A172 (cell line): ENCODE measurements at places on chromosomes 2 and 18. TPM values are rescaled to one million over a fixed set of nuclear protein-coding genes. Genes with fewer than 3 reads are reported as not detected.
A peak's percentile ranks its signal among the peaks of the same experiment; 100 is the strongest.

SLC5A7 gene
- total RNA-seq: not detected in 2 replicates

OR6B2 gene
- not detected in 2 replicates for total RNA-seq

REG3G gene
- not detected in 2 replicates for total RNA-seq

NEURL3 gene
- 0.45 and 0.93 TPM in 2 replicates for total RNA-seq

PLEKHH2 gene
- total RNA-seq: 0.98 and 4.6 TPM in 2 replicates

RAPGEF4 gene
- 0.62 TPM in 1 of 2 replicates, not detected in the other for total RNA-seq

ABHD1 gene
- 2.2 TPM in 1 of 2 replicates, not detected in the other for total RNA-seq

GRCh38 chr18:54223568-54224241, 764 bp downstream of the MBD2 start:
- peak; percentile 73 for DNase-seq

GRCh38 chr18:47983946-47984345, 53.5 kb upstream of the SMAD2 start:
- DNase-seq: no peak

- DNase-seq: no peak
These were observed 90.2 kb downstream of the FAM161A start for GRCh38 chr2:61763605-61764034.

GRCh38 chr2:155600914-155601760, 731.4 kb downstream of the NR4A2 start:
- no peak for DNase-seq

GRCh38 chr2:22807872-22808271, 577.1 kb upstream of the KLHL29 start:
- DNase-seq: no peak

GRCh38 chr2:127675331-127676261, at the start of gene LIMS2:
Gene LIMS2 (minus strand): TSS chr2:127675530. CDS start chr2:127675024, 506 bp downstream.
- peak; percentile 49 for DNase-seq

GRCh38 chr2:136378712-136379595, 261.0 kb upstream of the CXCR4 start:
- peak; percentile 60 for DNase-seq

DNA sequence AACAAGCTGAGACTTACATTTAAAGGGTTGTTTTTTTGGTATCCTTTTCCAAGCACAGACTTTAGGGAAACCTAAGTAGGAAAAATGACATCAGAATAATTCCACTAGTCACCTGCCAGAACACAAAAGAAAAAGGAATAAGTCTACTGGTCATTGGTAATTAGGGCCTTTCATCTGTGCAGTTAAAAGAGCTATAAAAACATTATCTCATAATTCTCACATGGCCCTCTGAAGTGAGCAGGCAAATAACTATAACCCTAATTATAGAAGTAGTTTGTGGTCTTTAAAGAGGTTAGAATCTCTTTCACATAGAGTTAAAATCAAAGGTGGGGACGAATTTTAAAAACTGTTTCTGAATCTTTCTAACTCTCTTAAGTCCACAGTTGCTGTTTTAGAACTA, 111.1 kb upstream of the B3GNT2 start:
- DNase-seq: no peak

DNA sequence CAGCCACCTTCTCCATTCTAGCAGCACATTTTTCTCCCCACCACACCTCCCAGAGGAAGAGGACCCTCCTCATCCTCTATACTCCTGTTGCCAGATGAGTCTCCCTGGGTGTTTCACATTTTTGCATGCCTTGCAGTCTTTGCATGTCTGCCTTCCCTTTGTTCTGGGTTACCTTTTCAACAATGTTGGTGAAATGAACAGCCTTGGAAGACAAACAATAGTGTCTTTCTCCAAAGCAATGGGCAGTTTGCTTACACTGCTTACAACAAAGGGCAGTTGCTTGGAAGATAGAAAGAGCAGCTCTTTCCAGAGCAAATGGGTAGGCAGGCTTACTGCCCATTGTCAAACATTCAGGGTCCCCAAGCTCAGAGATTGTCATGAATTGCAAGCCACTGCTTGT, 14.5 kb upstream of the SEH1L start:
- no peak for DNase-seq

GRCh38 chr2:41400088-41400665, 647.6 kb upstream of the PKDCC start:
- peak; percentile 10 for DNase-seq

- DNase-seq: no peak
These were observed 442.5 kb downstream of the ARHGAP15 start for GRCh38 chr2:143571747-143572146.

- DNase-seq: no peak
These were observed 188.9 kb upstream of the ITGA4 start for GRCh38 chr2:181268174-181268867.

- no peak for DNase-seq
These were observed 154.7 kb upstream of the HS6ST1 start for GRCh38 chr2:128473175-128474035.

GRCh38 chr2:206802654-206803514, 37.5 kb downstream of the FASTKD2 start:
- no peak for DNase-seq

DNA sequence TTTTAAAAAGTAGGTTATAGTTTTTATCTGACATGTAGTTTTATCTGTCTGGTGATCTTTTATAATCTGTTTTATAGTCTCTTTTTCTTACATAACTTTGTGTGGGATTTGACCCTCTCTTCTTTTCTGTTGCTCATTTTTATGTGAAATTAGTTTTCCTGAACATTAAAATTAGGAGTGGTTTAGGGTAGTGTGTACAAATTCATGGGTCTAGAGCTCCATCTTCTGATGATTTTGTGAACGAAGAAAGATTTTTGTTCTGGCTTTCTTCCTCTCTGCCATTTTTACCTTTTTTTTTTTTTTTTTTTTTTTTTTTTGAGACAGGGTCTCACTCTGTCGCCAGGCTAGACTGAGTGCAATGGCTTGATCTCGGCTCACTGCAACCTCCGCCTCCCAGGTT, 46.6 kb downstream of the SLC30A6 start:
- DNase-seq: no peak

DNA sequence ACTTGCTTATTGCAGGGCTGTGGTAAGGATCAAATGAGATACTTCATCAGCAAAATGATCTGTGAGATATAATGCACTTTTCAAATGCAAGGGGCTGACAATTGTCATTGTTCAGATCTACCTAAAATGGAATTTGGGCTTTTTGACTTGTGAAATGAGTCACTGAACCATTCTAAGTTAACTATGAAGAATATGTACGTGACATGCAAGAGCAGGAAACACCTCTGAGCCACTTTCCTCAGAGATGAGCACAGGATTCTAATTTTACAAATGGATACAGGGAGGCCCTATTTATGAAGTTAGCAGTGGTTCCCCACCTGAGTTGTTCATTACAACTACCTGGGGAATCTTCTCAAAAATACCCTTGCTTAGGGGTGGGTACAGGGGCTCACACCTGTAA, 26.7 kb downstream of the CTLA4 start:
- DNase-seq: no peak

GRCh38 chr2:156427074-156427473, 9.1 kb upstream of the GPD2 start:
- no peak for DNase-seq

DNA sequence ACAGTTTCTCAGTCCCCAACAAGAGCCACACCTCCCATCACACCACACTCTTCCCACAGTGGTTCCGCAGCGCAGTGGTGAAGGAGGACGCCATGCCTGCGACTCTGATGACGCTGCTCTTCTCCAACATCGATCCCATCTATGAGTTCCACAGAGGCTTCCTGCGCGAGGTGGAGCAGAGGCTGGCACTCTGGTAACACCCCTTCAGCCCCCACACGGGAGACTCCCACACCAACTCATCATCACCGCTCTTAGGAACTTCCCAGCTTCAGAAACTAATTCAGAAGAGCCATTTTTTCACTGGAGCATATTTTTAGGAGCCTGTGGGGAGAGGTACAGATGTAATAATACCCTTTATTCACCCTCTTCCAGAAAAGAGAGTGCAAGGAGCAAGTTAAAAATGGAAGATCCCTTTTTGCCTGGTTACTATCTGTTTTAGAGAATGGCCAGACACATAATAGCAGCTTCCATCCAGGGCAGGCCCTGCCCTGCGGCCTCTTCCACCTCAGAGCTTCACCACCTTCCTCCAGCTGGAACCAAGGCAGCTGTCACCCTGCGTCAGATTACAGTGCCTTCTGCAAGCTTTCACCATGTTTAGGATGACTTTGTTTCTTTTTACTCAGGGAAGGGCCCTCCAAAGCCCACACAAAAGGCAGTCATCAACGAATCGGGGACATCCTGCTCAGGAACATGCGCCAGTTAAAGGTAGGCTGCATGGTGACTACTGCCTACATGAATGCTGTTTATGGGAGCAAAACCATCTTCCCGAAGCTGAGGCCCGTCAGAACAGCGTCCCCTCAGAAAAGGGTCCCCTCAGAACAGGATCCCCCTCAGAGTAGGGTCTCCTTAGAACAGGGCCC, 44.9 kb downstream of the STK25 start:
- no peak for DNase-seq

DNA sequence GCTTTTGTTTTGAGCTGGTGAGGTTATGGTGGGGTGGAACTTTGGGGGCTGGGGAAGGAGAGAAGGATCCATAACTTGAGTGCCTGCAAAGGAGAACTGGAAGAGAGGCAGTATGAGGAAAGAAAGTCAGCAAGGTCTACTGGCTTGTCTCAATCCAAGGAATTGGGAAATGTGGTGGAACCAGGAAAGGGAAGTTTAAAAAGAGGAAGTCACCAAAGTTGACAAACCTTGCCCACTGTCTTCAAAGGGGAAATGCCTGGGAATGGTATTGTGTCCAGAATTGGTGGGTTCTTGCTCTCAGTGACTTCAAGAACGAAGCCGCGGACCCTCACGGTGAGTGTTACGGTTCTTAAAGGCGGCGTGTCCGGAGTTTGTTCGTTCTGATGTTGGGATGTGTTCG, 304.1 kb upstream of the FAM98A start:
- DNase-seq: no peak

- no peak for DNase-seq
These were observed 6.5 kb downstream of the PLEK start for GRCh38 chr2:68371581-68371980.

DNA sequence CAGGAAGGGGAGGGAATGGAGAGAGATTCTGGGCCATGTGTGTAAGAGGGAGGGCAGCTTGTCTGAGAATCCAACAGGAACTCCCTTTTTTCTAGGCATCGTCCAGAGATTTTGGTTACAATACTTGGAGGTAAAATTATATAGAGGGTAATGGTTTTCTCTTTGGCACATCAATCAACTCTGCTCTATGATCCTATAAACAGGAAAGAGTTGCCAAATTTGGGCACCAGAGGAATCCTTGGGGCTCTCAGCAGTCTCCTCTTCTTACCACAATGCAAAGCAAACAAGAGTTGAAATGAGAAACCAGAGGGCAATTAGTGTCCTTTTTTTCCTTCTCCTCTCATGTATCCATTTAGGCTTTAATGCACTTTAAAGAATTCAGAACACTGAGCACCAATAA, 243.4 kb downstream of the SLC8A1 start:
- no peak for DNase-seq

DNA sequence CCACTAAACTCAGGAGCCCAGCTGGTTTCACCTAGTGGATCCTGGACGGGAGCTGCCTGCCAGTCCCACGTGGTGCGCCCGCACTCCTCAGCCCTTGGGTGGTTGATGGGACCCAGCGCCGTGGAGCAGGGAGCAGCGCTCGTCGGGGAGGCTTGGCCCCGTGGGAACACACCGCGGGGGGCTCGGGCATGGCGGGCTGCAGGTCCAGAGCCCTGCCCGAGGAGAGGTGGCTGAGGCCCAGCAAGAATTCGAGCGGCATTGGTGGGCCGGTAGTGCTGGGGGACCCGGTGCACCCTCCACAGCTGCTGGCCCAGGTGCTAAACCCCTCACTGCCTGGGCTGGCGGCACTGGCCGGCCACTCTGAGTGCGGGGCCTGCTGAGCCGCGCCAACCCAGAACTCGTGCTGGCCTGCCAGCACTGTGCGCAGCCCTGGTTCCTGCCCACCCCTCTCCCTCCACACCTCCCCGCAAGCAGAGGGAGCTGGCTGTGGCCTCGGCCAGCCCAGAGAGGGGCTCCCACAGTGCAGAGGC, 137.3 kb downstream of the TRIB2 start:
- no peak for DNase-seq
